ENCODE measurements at places on chromosomes 1 and 21. TPM values are rescaled to one million over a fixed set of nuclear protein-coding genes. Genes with fewer than 3 reads are reported as not detected.

The FCRL4 gene
- not detected for polyA plus RNA-seq

- DNase-seq = no peak
Observed at GRCh38 chr1:108067884-108068540, 103.0 kb upstream of the VAV3 start.

GRCh38 chr1:79660129-79660528, 653.6 kb upstream of the ADGRL4 start:
- no peak for DNase-seq

DNA sequence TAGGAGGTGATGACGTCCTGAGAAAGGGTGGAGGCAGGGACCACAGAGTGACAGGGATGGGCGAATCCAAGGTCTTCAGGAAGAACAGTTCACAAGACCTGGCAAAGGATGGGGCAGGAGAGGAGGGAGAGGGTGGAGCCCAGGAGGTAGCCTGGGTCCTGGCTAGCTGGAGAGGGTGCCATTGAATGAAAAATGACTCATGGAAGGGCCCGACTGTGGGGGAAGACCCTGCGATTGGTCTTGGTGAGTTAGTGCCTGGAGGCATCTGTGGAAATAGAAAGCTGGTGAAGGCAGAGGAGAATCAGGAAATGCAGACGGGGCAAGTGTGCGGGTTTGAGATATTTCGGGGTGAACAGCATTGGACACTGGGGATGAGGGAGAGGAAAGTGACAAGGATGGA, 60.3 kb upstream of the SLC45A1 start:
- no peak for DNase-seq

- peak; percentile 26 for DNase-seq
Observed at GRCh38 chr1:54681358-54681757, 34.3 kb upstream of the TTC4 start.

GRCh38 chr1:85847356-85847755, 139.1 kb upstream of the ZNHIT6 start:
- no peak for DNase-seq
